Activated CD4-positive, CD25-positive, alpha-beta regulatory T cell treated with anti-CD3 and anti-CD28 coated beads, Interleukin-2, amount 50 U/mL, for 72 hours (primary cell): ENCODE measurements at places on chromosomes 2 and 18.

- no peak for DNase-seq
Observed at GRCh38 chr2:239039479-239039861, 191.6 kb downstream of the TWIST2 start.

DNA sequence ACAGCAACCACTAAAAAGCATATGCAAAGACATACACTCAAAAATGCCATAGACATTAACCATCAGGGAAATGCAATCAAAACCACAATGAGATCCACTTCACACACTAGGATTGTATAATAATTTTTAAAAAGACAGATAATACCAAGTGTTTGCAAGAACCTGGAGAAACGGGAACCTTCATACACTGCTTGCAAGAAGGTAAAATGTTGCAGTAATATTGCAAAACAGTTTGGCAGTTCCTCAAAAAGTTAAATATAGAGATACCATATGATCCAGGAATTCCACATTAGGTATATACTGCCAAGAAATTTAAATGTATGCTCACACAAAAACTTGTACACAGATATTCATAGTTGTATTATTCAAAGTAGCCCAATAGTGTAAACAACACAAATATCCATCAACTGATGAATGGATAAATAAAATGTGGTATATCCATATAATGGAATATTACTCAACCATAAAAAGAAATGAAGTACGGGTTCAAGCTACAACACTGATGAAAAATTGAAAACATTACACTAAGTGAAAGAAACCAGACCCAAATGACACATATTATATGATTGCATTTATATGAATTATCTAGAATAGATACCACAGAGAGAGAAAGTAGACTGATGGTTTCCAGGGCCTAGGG, 14.7 kb upstream of the CHMP3 start:
- DNase-seq = no peak

GRCh38 chr18:74255131-74255616, 36.6 kb downstream of the CYB5A start:
- DNase-seq = no peak

DNA sequence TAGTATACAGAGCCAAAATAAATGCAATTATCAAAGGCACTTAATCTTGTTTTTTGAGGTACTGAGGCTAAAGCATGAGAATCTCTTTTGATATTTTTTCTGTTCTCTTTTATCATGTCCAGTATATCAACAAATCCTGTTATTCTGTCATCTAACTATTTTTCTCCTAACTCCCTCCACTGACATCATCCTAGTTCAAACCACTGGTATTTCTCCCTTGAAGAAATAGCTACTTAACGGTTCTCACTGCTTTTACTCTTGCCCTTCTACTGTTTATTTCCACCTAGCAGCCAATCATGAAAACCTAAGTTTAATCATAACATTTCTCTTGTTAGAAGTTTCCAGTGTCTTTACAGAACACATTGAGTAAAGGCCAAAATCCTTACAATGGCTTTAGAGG, 317.6 kb downstream of the GPD2 start:
- DNase-seq = no peak

DNA sequence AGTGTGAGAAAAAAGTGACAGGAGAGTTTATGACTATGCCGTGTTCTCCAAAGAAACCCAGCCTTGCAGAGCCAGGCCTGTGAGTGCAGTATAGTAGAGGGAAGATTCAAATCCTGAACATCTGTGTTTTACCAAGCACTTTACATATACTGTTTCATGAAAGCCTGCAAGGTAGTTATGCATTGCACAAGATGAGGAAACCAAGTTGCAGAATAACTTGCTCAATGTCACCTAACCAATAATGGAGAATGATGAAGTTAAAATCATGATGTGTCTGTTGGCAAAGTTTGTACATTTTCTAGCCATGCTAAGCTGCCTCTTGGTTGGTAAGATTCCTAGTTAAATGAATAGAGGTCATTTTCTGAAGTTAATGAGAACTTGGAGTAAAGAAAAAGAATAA, 29.3 kb downstream of the SYT4 start:
- DNase-seq = no peak

GRCh38 chr2:26330604-26331003, 15.3 kb upstream of the SELENOI start:
- DNase-seq = no peak

DNA sequence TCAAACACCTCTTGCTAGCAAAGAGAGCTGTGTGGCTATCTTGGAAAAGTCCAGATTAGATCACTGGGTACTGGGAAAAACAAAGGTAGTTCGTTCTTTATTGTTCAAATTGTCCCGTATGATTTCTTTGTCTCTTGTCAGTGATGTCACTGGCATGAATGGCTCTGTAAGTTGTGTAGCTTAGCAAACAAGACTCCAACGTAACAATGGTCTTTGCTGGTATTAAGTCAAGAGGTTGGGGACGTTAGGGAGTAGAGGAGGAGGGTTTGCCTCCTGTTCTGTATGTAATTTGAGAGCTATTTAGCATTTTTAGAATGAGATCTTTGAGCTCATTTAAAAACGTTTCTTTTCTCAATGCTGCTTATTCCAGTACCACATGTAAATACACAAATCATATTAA, 216.5 kb upstream of the SP5 start:
- DNase-seq = no peak

DNA sequence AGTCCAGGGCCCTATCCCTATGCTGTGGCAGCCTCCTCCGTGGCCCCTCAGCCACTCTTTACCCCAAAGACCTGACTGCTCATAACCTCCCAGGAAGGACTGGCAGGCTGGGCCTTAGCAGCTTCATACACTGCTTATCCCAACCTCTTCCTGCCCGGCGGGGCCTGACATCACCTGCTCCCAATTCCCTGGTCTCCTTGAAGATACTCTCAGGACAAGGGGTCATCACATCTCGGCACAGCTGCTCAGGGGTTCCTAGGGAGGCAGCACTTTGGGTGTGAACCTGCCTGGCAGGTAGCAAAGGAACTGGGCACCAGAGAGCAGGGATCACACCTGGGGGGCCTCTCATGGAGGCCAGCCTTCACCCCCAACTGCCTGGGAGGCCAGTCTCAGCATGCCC, 68.5 kb downstream of the PLB1 start:
- DNase-seq = no peak

DNA sequence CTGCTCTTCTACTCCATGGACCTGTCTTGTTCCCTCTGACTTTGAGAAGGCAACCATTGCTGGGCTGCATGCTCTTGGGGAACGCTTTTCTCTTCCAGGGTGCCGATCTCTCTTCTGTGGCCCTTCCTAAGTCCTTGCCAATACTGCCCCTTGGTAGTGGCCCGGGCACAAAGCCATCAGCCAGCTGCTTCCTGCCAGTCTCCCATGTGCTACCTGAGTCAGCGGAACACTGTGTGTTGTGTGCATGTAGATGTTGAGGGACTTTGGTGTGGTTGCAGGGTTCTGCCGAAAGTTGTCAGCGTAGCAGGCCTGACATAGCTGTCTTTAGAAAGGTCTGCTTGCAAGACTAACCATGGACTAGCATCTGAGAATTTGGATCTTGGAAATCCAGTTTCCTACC, 35.4 kb downstream of the MGAT5 start:
- DNase-seq = peak; percentile 35

GRCh38 chr2:64291181-64291580, 147.0 kb upstream of the PELI1 start:
- no peak for DNase-seq

GRCh38 chr2:218853766-218854165, 5.8 kb upstream of the WNT6 start:
- no peak for DNase-seq

DNA sequence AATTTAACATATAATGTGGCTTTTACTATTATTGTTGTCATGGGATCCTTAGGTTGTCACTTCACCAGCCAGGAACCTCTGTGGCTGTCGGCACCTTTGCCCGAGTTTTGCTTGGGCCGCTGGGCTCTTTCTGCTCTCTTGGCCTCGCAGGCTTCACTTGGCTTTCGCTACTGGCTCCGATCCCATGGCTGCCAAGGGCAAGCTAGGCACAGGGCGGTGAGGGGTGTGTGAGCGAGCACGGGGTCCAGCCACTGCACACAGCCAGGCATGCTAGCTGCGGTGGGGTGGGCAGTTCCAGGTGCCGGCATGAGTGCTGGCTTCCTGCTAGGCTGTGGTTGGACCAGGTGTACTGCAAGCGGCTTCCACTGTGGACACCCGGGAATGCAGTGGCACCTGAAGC, 23.4 kb upstream of the RAPGEF4 start:
- DNase-seq = no peak

- DNase-seq = no peak
Observed at GRCh38 chr2:20925265-20925889, 102.5 kb upstream of the LDAH start.

- no peak for DNase-seq
Observed at GRCh38 chr2:8800821-8801220, 36.6 kb downstream of the KIDINS220 start.

DNA sequence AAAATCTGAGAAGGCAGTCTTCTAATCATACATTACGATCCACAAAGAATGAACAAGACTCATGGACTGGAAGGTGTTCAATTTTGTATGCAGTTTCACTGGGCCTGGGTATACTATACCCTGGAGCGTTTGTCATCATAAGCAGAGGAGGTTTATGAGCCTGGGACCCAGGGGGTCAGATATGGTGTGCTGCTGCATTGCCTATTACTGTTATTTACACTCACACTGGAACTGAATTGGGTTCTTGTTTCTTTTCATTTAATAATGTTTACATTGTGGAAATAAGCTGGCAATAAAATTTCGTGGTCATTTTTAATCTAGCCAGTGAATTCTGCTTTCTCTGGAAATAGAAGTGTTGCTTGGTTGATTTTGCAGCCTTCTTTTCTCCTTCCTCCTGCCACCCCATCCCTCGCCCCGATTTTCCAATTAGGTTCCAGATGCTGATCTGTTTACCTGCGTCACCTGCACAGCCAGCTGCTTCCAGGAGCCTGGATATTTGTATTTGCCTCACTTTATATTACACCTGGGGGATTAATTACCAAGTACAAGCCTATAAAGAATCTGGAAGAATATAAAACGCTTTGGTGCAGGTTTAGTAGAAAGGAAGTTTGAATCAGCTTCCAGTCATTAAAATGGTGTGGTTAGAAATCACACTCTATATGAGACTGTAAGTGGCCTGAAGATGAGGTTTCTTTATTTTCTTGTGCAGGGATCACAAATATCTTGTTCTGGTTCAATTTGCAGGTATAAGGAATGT, 234.4 kb downstream of the SOCS6 start:
- DNase-seq = no peak

- DNase-seq = no peak
Observed at GRCh38 chr2:238924796-238925195, 76.9 kb downstream of the TWIST2 start.

- no peak for DNase-seq
Observed at GRCh38 chr2:170206246-170206645, 28.3 kb downstream of the MYO3B start.
